ENCODE measurements at places on chromosomes 12 and 14.

DNA sequence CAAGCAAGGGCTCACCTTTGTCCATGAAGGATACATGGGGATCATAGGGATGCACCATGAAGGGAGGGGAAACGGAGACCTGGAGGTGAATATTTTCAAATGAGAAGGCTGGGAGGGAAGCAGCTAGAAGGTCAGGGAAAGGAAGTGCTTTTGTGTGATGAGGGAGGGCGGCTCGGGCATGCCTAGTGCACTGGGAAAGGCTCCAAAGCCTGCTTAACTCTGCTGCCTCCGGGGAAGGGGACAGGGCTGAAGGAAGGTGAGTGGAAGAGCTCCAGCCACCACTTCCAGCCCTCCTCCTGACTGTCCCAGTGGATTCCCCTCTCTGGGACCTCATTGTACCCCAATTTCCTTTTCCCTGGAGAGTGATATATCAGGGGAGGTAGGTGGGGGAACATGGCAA lies 149.4 kb upstream of the PRMT8 start:
- DNase-seq, result no peak

DNA sequence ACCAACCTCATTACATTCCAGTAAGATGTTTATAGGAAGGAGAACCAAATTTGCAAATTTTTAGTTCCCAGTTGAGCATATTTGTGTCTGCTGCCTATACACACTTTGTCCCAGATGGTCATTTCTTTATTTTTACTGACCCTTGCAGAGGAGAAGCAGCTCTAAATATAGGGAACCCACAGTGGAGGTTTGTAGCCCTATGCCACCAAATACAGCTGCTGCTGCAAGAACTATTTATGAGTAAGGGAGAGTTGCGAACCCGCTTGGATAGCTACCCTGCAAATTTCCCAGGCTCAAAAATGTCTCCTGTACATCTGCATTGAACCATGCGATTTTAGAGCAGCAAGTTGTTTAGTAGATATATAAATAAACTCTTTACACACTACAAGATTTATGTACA lies 48.2 kb downstream of the NAV3 start:
- DNase-seq, result no peak

DNA sequence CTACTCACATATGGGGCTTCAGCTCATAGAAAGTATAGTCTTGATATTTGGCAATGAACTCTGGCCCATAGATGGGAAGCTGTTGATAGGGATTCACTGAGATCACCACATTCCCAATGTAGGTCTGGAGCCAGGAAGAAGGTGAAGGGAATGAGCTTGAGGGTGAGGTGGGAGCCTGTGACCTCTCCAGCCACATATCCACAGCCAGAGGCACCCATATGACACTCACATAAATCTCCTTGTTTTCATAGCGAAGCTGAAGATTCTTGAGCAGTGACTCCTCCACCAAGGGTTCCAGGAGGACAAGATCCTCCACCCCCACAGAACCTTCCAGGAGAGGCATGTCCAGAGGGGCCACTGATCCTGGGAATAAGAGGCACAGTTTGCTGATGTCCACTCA lies 1.9 kb downstream of the MYO1A start:
- no peak for DNase-seq

DNA sequence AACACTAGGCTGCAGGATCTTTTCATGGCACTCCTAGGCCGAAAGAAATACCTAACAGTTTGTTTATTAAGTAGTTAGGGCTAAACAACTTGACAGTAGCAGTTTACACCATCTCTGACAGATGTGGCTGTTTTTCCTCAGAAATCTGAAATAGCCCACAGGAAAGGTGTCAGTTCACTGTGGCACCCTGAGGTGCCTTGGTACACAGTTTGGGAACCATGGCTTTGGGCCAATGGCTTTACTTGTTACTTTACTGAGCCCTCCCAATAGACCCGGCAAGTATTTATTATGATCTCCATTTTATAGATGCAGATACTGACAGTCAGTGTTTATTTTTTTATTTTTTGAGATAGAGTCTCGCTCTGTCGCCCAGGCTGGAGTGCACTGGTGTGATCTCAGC lies 69.3 kb downstream of the RBM19 start:
- DNase-seq, result no peak

- no peak for DNase-seq
These were observed 977 bp downstream of the HEATR5A start for GRCh38 chr14:31419179-31419966.

DNA sequence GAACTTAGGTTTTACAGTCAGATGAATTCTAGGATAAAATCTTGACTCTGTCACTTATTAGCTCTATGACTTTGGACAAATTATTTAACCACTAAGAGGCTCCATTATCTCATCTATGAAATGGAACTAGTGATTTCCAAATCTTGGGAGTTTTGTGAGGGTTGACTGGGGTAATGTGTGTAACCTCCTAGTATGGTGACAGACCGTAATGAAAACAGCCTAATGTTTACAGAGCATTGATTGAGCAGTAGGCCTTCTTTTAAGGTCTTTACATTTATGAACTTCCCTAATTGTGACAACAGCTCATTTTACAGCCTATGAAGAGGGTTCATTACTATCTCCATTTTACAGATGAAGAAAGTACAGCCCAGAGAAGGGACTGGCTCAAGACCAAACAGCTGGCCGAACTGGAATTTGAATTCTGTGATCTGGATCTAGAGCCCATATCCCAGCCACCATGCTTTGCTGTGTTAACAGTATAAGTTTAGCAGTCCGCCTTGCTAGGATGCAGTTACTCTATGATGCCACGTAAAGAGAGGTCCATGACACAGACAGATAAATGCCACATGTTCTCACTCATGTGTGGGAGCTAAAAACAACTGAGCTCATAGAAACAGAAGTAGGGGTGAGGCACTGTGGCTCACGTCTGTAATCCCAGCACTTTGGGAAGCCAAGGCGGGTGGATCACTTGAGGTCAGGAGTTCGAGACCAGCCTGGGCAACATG lies 9.1 kb upstream of the FBXL14 start:
- no peak for DNase-seq

GRCh38 chr14:82501554-82501953 lies 967.9 kb upstream of the SEL1L start:
- DNase-seq, result no peak

- DNase-seq, result no peak
These were observed 44.3 kb upstream of the CCDC63 start for GRCh38 chr12:110802489-110802888.

DNA sequence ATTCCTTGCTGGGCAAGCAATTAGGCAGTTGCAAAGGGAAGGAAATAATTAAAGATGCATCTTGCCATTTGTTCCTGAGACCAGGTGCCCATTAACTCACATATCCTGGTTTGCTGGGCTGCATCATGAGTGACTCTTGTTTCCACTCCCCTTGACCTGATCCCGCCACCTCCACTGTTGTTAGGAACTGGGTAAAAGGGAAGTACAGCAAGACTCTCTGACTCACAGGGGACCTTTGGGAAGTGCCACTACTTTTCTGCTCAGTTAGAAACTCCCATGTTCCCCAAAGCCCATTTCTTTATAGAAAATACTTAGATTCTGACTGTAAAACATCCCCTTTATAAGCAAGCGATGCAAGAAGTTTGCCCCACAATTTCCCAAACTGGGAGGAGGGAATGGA lies 186.0 kb upstream of the BCL2L14 start:
- DNase-seq, result no peak

DNA sequence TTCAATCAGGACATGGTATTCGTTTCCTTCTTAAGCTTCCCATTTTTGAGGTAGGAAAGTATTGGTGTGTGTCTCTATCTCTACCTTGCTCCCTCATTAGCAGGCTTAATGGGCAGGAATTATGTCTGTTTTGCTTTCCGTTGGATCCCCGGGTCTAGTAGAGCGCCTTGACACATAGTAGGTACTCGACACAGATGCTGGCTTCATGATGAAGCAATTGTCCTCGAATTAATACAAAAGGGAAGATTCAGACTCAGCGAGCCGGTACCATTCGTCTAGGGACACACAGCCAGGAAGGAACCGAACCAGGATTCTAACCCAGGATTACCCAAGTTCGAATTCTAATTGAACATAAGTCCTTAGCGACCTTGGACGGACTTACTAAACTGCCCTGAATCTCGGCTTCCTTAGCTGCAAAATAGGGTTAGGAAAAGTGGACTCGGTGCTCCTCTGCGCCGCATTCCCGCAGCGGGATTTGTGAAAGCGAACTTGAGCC lies 496 bp upstream of the ISCU start:
- no peak for DNase-seq

GRCh38 chr12:96064271-96064670 lies 28.9 kb upstream of the LTA4H start:
- no peak for DNase-seq

- no peak for DNase-seq
These were observed 184.9 kb upstream of the SFSWAP start for GRCh38 chr12:131525795-131526508.

DNA sequence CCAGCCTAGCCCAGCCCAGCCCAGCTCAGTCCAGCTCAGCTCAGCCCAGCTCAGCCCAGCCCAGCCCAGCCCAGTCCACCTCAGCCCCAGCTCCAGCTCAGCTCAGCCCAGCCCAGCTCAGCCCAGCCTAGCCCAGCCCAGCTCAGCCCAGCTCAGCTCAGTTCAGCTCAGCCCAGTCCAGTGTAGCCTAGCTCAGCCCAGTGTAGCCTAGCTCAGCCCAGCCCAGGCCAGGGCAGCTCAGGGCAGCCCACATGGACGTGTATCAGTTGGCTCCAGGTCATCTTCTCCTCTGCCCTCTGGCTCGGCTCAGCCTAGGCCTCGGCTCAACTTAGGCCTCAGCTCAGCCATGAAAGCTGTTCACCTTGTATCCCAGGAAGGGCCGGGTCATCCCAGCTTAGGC lies 64.7 kb downstream of the TMEM121 start:
- DNase-seq, result no peak

GRCh38 chr12:96359328-96359727 lies 40.9 kb downstream of the CDK17 start:
- no peak for DNase-seq

DNA sequence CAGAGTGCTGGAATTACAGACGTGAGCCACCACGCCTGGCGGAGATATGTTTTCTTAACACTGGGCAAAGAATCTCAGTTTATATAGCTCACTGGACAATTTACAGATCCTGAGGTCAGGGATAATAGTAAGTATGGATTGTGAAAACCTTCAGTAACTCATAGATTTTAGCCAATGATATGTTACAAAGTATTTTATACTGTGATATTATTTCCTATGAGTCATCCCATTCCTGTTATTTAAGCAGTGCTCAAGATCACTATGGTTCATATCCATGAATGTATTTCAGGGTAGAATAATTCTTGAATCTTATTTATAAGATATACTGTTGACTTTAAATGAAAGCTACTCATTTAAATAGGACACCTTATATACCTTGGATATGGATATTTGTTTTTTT lies 107.2 kb downstream of the RAD51B start:
- no peak for DNase-seq

DNA sequence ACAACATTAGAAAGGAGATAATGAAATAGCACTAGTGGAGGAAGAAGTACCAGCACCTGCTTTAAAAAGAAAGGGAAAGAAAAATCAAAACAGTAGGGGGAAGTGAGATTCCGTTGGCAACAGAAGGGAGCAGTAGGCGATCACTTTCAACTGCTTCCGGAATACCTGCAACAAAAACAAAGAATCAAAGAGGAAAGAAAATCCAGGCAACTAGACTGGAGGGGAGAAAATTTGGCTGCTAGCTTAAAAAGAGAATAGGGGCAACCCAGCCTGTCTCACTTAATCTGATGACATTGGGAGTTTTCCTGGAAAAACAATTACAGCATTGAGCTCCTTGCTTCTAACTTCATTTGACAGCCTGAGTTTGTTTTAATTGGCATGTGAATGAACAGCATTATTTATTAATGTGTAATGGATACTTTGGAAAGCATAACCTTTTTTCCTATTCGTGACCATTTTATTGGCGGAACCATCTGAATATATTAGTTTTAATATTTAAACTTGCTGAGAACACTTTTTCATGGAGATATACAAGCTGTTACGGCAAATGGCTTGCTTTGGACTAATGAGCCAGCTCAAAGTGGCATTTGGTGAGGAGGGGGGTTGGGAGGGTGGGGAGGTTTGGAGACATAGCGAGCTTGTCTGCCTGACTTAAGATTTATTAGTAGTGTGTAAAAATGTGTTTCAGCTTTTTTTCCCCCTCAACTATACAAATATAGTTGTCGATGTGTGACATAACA lies 2.5 kb upstream of the DACT1 start:
- DNase-seq, result no peak

DNA sequence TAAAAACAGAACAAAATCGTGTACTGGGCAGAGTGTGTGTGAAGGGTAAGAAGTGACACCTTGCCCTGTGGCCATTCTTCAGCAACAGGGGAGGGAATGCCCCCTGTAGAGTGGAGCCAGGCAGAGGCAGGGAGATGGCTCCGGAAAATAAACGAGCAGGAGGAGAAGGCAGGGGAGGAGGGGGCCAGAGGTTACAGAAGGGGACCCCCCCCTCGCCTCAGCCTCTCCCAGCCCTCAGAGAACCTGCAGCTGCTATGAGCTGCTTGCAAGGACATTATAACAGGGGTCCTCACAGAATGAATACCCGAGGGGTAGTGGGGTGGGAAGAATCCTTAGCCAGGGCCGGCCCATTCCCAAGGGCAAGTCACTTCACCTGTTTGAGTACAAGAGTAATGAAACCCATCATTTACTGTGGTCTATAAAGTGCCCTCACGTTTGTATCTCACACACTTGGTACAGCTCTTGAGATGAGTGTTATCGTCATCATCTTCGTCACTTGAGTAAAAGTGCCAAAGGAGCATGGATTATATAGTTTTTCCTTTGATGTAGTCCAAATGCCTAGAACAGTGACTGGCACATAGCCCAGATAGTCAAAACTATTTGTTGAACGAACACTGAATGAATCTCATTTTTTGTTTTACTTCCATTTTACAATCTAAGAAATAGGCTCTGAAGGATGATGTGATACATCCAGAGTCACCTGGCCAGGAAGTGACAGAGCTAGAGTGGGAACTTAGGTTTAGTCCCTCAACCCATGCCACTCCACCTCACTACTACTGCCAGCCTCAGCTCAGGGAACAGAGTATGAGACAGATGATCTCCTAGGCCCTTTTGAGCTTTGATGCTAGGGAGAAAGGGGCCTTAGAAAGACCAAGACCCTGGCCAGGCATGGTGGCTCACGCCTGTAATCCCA lies 14.5 kb downstream of the SCNN1A start:
- no peak for DNase-seq

DNA sequence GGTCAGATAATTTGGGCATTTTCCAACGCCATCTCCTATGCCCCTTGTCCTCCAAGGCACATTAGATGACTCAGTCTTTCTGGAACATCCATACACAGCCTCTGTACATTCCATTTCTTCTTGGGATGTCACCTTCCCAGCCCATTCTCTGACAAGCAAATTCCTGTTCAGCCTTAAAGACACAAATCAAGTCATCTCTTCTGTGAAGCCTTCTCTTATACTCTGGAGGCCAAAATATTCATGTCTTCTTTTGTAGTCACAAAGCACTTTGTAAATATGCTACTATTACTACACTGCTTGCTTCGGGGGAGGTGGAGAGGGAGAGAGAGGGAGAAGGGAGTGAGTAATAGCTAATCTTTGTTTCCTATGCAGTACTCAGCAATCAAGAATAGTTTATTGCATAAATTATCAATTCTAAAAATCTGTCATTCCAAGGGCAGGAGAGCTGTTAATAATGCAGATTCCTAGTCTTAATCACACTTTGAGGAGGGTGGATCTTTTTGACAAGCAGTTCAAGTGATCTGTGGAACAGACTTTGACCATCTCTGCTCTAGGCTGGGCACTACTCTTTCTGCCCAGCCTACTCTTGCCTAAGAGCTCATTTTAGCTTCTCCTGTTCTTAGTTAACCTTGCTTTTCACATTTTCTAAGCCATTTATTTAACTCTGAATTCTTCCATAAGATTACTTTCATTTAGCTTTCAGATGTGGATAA lies 27.9 kb downstream of the KCNMB4 start:
- DNase-seq, result no peak

- DNase-seq, result no peak
These were observed 105.3 kb downstream of the GRIP1 start for GRCh38 chr12:66573605-66574004.

- DNase-seq, result no peak
These were observed 159.3 kb upstream of the CPNE8 start for GRCh38 chr12:39064708-39065107.

Measured in activated CD4-positive, alpha-beta T cell treated with anti-CD3 and anti-CD28 coated beads, Interleukin-2, amount 50 U/mL, for 4 hours (primary cell).